ENCODE measurements at places on chromosomes 12 and 14.

GRCh38 chr12:76384560-76384959 lies 36.3 kb upstream of the BBS10 start:
- DNase-seq = no peak

- no peak for DNase-seq
Observed at GRCh38 chr12:90061809-90062208, 353.2 kb upstream of the ATP2B1 start.

- no peak for DNase-seq
Observed at GRCh38 chr14:90293766-90294730, 37.7 kb downstream of the NRDE2 start.

- no peak for DNase-seq
Observed at GRCh38 chr12:18496156-18496555, 234.8 kb downstream of the PIK3C2G start.

GRCh38 chr12:31780096-31780495 lies 51.3 kb upstream of the AMN1 start:
- DNase-seq = no peak

GRCh38 chr14:63986789-63987533 lies 134.2 kb downstream of the SYNE2 start:
- no peak for DNase-seq

DNA sequence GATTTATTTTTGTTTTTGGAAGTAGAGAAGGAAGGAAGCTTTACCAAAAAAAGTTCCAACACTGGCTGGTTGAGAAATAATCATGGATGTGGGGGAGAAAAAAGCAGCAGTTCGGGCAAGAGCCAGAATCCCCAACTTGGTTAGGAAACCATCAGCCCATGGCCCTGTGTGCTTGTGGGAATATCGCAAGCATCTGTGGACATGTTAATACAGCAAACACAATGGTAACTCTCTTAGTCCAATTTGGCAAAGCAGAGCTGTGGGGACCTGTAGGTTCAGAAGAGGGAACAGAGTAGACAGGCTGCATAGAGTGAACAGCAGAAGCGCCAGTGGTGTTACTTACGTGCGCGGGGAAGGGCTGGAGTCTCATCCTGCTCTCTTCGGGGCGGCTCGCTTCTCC lies 46.8 kb downstream of the TCHP start:
- DNase-seq = no peak

DNA sequence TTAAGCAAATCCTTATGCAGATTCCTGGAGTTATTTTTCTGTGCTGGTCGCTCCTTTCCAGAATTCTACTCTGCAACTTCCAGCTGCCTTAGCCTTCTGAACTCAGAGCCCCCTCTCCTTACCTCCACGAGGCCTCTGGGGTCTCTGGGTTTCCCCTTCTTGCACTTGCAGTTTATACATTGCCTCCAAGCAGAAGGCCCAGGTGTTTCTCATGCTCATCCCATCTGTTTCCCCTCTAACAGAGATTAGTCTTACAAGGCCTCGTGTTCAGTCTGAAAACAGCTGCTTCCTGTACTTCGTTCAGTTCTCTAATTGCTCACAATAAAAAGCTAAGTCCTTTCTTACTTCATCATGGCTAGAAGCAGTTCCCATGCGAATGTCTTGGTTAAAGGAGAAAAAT lies 134.4 kb upstream of the FGD4 start:
- DNase-seq = no peak

DNA sequence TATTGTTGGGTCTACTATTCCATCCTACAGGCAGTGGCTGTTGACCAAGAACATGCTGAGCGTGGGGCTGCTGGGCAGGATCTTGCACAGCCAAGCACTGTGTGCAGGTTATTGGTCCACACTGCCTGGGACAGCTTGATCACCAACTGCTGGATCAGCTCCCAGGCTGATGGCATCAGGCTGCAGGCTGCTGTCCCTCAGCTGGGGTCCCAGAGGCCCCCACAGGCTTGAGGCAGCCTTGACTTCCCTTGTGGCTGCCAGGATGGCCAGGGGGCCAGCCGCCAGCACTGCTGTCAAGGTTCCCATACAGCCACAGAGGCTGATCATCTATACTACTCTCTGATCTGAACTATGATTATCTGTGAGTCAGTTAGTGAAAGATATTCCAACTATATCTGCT lies 9.8 kb downstream of the OR2AP1 start:
- DNase-seq = no peak

DNA sequence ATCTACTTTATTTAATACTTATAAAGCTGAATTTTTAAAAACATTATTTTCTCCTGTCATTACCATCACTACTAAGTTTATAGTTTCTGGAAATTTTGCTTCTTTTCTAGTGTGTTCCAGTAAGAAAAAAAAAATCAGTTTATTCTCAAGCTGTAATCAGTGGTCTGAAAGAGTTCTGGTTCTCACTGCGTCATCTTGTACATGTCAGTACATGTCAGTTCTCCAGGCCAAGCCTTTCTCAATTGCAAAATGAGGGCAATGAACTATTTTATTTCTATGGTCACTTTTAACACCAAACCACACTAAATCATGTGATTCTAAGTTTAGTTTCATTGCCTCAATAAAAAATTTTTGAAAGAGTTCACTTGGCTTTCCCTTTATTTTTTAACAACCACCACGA lies 468.9 kb upstream of the LRFN5 start:
- no peak for DNase-seq

DNA sequence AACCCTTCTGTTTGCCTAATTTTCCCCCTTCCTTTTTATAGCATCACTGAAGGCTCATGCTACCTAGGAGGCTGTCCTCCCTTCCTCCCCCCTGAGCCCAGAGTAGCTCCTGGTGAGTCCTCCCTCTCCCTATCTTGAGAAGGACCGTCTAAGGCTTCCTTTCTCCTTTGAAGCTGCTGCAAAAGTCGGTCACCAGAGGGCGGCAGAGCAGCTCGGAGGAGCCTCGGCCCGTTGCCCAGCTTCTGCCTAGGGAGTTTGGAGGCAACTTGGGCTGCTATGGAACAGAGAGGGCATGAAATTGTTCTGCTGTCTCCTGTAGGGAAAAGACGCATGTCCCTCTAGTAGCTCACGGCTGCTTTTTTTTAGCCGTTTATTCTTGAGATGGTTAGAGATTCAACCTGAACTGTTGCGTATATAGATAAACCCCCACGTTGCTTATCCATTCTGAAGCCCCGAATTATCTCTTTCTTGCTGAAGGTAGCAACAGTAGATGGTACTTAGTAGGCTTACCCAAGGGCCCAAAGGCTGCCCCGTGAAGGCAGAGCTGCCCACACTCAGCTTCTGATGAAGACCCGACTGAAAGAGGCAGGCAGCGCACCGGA lies 5.7 kb downstream of the WNT5B start:
- no peak for DNase-seq

GRCh38 chr14:79580906-79581305 lies 630.4 kb downstream of the DIO2 start:
- DNase-seq = no peak

GRCh38 chr12:96919510-96920210 lies 12.6 kb downstream of the NEDD1 start:
- DNase-seq = no peak

DNA sequence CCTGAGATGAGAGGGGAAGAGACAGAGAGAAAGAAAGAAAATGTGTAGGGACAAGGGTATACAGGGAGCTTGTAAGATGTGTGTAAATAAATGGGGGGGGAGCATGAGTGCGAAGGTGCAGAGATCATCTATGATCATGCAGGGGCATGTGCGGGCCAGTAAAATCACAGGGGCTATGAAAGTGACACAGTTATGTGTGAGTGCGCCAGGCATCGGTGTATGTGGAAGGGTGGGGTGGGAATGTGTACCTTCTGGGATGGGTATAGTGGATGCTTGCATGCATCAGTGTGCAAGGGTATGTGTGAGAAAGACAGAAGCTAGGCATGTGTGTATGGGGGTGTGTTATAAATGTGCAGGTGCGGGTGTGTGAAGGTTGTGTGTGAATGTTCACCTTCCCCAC lies 18.4 kb upstream of the KRT78 start:
- no peak for DNase-seq

GRCh38 chr12:118337194-118337838 lies 35.4 kb downstream of the TAOK3 start:
- DNase-seq = no peak

GRCh38 chr14:58772116-58772515 lies 134.4 kb downstream of the DACT1 start:
- no peak for DNase-seq

- peak; percentile 95 for DNase-seq
Observed at GRCh38 chr12:32217354-32218310, 111.0 kb downstream of the BICD1 start.

GRCh38 chr12:124207617-124208016 lies 87.3 kb upstream of the RFLNA start:
- DNase-seq = no peak

GRCh38 chr12:131218026-131218922 lies 264.6 kb downstream of the ADGRD1 start:
- no peak for DNase-seq

- DNase-seq = no peak
Observed at GRCh38 chr14:73227812-73228781, 9.2 kb upstream of the PAPLN start.
